ENCODE measurements at places on chromosomes 7 and 10. TPM values are rescaled to one million over a fixed set of nuclear protein-coding genes. Genes with fewer than 3 reads are reported as not detected.

- no peak for DNase-seq
Observed at GRCh38 chr7:126440542-126440941, 812.2 kb downstream of the GRM8 start.

- DNase-seq: no peak
Observed at GRCh38 chr7:22578007-22578733, 78.2 kb upstream of the STEAP1B start.

Gene ARMH3
- total RNA-seq: 22.9 TPM

DNA sequence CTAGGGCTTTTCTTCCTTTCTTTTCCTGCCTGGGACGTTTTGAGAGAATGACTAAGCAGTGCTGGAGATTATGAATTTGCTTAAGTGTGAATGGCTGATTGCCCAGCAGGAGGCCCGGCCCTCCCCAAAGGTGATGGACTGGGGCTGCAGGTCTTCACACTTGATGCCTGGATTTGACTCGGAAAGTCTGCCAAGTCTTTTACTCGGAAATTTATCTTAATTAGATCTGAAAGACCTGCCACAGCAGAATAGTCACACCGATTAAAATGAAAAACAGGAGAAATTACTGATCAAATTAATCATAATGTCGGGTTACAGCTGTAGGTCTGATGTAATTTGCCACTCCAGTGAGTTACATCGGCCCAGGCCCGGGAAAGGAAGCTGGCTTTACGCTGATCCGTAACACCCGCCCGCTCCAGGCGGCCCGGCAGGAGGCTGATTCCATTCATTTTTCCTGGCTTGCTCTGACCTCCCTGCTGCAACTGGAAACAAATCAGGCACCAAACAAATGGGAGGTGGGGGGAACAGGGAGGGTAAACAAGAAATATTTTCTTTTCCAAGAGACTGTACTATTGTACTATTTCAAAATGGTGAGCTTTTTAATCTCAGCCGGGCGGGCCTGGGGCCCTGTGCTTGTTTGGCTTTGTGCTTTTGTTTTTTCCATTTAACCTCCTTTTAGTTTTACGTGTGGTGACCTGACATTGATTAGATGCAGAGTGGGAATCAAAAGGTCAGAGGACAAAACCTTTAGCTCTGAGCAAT lies 212.4 kb upstream of the YAE1 start:
- DNase-seq: no peak

Gene ACSM6
- not detected for total RNA-seq

- DNase-seq: no peak
Observed at GRCh38 chr7:30193336-30193943, 58.7 kb downstream of the MTURN start.

Gene MYO1G
- total RNA-seq: 2.7 TPM

Gene CPN1
- total RNA-seq: not detected

GRCh38 chr7:143503261-143503660 lies 25.6 kb downstream of the TAS2R41 start:
- no peak for DNase-seq

Gene CDK14
- total RNA-seq: 0.18 TPM

DNA sequence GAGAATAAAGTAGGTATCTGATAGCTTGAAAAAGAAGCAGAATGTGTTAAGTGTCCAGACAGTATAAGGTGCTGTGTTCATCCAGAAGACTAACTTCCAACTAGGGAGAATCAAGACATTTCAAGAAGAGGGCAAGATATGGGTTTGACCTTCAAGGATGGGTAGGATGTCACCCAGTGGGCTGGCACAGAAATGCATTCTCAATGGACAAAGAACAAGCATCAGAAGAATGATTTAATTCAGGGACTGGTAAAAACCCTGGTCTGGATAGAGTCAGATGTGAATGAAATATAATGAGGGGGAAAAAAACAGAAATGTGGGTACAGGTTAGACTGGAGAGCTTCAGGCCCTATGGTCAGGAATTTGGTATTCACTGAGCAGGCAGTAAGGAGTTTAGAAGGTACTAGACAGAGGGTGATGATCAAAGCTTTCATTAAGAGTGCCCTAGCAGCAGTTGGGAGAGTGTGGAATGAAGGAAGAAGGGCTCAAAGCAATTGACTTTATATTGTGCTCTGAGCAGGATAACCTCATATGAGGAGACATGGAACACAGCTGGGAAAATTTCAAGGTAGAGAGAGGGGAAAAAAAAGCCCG lies 180.7 kb upstream of the ANK3 start:
- DNase-seq: no peak

GRCh38 chr7:116528008-116528789 lies 3.4 kb downstream of the CAV1 start:
- no peak for DNase-seq

DNA sequence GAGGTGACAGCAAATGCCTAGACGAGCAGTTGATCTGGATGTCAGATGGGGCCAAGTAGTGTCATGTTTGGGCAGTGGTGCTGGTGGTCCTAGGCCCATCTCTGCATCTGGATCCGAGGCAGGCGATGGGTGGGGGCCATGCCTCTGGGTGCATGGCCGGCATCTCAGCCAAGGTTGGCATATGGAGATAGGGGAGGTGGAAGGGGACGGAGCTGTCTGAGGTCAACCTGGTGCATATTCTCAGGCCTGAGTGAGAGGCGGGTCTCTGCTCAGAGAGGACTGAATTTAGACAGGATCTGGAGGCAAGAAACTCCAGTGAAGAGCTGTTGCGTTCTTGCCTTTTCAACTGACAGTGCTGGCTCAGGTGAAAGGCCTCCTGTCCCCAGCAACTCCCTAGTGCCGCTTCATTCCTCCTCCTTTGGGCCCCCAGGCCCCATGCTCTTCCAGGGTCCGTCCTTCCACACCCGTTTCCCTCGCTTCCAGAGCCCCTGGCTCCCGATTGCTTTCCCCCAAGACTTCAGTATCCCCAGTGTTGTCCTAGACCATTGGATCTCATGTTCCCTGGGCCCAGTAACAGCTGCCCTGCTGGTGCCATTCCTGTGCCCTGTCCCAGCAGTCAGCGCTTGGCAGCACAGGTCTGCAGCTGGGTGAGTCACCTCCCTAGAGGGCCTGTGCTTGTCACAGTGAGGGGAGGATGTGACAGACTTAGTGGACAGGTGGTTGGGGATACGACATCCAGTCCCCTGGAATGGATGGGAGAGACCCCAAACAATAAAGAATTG lies 32.6 kb downstream of the GBX1 start:
- DNase-seq: no peak

DNA sequence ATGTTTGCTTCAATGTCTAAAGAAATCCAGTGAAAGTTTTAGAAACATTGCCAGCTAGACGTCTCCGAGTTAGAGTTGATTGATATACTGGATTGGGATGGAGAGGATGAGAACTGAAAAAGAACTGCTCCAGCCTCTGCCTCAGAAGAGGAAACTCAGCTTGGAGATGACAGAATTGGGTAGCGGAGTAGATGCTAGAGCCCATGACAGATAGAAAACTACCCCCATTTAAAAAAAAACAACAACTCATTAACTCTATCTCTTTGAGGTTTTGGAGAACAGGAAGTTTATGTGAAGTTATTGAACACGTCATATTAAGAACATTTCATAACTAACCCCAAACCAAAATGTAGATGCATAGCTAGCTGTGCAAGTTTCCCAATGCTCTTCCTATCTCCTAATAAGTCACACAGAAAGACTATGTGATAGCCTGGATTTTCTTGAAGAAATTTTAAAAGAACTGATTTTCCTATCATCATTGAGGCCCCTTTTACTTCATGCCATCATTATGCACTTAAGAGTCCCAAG lies 28.3 kb upstream of the AFAP1L2 start:
- DNase-seq: no peak

GRCh38 chr7:73606801-73607691 lies 17.3 kb downstream of the MLXIPL start:
- peak; percentile 75 for DNase-seq

- DNase-seq: no peak
Observed at GRCh38 chr10:112721080-112721698, 228.9 kb upstream of the TCF7L2 start.

DNA sequence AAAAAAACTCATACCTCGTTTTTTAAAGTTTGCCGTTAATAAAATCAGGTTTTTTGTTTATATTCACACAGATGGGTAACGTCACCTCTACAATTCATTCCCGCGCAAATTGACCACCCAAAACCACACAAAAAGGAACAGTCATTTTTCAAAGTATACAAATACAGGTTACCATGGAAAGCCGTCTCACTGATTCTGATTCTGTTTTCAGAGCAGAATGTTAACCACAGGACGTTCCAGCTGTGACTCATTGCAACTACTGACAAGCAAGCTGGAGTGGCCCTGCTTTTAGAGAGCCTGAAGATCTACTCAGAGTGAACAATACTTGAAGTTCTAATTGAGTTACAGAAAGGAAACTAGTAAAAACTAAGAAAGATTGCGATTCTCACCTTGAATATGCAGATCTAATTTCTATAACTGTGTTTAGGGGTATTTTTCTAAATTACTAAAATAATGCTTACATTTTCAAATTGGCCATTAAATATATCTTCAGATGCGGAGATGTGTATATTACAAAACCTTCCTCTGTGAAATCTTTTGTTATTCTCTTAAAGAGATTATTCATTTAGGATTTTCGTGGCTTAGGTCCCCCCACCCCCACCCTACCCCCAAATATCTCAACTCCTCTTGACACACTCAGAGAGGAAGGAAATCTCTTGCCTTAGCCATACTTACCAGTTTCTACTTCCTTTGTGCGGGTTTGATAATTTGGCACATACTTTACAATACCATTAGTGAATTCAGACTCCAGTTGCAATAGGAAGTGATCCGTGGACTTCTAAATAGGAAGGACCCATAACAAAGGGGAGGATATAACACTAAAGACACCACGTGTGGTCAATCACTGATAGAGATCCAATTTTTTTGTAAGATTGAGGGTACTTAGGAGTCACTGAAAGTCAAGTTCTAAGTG lies 106.0 kb downstream of the CUBN start:
- no peak for DNase-seq

GRCh38 chr7:100221231-100221718 lies 1.5 kb downstream of the PVRIG start:
- DNase-seq: no peak

GRCh38 chr10:122168598-122169394 lies 102.3 kb upstream of the BTBD16 start:
- no peak for DNase-seq

Gene ESYT2
- total RNA-seq: 63.7 TPM

GRCh38 chr10:76436401-76436811 lies 1005.0 kb downstream of the LRMDA start:
- DNase-seq: no peak

DNA sequence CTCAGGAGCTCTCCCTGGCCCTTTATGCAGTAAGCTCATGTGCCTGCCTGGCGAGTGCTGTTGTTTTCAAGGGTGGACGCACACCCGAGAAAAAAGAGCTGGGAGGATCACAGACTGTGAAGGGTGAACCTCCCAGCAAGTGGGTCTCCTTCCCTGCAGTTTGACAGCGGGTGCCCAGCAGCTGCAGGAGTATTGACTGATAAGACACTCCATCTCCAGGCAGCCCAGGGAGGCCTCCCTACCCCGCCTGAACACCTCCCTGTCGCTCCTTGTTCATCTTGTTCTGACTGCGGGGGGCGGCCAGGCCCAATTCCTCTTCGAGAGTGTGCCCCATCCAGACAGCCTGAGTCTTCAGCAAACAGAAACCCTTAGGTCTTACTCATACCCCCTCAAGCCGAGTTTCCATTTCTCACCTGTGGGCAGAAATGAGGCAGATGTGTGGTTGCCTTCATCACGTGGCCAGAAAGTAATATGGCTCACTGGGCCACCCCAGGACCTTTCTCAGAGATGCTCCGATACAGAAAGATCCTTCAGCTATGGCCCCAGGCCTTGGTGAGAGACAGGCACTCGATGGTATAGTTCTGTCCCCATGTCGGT lies 17.2 kb downstream of the MDH2 start:
- no peak for DNase-seq

Gene TIMM23B
- 36.1 TPM for total RNA-seq

GRCh38 chr10:75430000-75430763 lies 1.2 kb upstream of the LRMDA start:
- peak; percentile 63 for DNase-seq

DNA sequence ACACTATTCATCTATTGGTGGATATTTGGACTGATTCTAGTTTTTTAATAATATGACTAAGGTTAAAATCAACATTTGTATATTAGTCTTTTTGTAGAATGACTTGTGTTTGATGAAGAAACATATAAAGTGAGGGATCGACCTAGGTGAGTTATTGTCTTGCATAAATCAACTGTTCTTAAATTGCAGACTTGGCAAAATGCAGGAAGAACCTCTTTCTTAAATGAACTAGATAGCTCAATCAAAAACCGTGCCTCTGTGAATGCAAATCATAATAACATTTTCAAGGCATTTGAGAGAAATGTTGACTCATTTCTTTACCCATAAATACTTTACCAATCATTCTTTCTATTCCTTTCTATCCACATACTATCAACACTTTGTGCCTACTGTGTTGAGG lies 101.5 kb upstream of the ANK3 start:
- DNase-seq: no peak

Gene ANLN
- total RNA-seq: 43.7 TPM

DNA sequence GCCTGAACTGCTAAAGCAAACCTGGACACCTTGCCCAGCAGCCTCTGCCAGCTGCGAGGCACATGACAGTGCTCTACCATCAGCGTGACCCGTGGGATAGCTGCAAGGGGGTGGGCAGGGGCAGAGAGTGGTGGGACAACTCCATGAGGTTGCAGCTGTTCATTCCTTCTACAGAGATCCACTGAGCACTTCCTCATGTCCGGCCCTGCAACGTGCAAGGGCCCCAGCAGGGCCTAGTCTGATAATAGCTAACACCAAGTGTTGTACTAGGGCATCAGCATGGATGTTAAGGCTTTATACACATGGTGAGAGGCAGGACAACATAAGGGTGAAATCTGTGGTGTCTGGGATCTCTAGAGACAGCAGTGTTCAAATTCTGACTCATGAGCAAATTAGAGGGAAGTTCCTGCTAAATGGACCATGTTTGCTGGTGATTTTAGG lies 14.3 kb downstream of the NOD1 start:
- peak; percentile 40 for DNase-seq

Gene FGFR2
- 21.5 TPM for total RNA-seq

GRCh38 chr10:20887706-20888555 lies 9.2 kb downstream of the NEBL start:
- no peak for DNase-seq

- DNase-seq: no peak
Observed at GRCh38 chr7:4434306-4434705, 247.8 kb upstream of the FOXK1 start.

GRCh38 chr7:129773328-129773731 lies 161.8 kb downstream of the NRF1 start:
- DNase-seq: no peak

DNA sequence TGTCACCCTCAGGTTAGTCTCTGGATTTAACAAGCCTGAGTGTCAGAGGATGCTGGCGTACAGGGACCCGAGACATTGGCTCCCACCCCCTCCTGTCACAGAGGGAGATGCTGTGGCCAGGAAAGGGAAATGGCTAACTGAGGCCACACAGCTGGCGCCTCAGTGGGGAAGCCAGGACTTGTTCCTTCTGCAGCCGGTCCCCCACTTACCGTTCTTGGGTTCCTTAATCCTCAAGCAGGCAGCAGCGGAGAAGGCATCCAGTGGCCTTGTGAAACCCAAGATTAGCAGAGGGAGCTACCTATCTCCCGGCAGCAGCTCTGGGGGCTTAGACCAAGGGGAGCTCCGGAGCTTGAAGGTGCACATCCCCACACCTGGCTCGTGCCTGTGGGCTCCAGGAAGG lies 65.4 kb downstream of the NEURL1 start:
- DNase-seq: no peak
